Activated CD4-positive, alpha-beta memory T cell treated with anti-CD3 and anti-CD28 coated beads, Interleukin-2, amount 10 ng/mL, durations not matched to agents 7 days and 5 days (primary cell): ENCODE measurements at places on chromosomes 4 and X. TPM values are rescaled to one million over a fixed set of nuclear protein-coding genes. Genes with fewer than 3 reads are reported as not detected.

- DNase-seq, result no peak
Observed at GRCh38 chr4:163681208-163681821, 186.8 kb downstream of the TMA16 start.

DNA sequence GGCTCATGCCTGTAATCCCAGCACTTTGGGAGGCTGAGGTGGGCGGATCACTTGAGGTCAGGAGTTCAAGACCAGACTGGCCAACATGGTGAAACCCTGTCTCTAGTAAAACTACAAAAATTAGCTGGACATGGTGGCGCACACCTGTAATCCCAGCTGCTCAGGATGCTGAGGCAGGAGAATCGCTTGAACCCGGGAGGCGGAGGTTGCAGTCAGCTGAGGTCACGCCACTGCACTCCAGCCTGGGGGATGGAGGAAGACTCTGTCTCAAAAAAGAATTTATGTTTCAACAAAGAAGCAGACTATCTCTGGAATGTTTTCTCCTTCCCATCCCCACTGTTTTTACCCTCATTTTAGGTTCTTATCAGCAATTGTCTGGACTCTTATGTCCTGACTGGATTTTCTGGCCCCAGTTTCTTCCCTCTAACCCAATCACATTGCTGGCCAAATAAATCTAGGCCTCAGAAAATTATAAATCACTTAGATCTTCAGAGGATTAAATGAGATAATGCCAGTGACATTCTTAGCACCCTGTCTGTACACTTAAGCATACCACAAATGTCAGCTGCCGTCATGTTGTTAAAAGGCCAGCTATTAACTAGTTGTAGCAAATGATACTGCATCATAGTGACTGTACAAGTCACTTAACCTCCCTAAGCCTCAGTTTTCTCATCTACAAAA lies 44.9 kb upstream of the PRSS48 start:
- DNase-seq, result no peak

GRCh38 chr4:102858828-102859464 lies 9.8 kb upstream of the CISD2 start:
- no peak for DNase-seq

GRCh38 chrX:45851434-45851991 lies 650.8 kb upstream of the DIPK2B start:
- peak; percentile 65 for DNase-seq

GRCh38 chr4:88135356-88135663 lies 23.1 kb downstream of the ABCG2 start:
- no peak for DNase-seq

GRCh38 chrX:50988649-50989048 lies 78.1 kb downstream of the BMP15 start:
- peak; percentile 15 for DNase-seq

DNA sequence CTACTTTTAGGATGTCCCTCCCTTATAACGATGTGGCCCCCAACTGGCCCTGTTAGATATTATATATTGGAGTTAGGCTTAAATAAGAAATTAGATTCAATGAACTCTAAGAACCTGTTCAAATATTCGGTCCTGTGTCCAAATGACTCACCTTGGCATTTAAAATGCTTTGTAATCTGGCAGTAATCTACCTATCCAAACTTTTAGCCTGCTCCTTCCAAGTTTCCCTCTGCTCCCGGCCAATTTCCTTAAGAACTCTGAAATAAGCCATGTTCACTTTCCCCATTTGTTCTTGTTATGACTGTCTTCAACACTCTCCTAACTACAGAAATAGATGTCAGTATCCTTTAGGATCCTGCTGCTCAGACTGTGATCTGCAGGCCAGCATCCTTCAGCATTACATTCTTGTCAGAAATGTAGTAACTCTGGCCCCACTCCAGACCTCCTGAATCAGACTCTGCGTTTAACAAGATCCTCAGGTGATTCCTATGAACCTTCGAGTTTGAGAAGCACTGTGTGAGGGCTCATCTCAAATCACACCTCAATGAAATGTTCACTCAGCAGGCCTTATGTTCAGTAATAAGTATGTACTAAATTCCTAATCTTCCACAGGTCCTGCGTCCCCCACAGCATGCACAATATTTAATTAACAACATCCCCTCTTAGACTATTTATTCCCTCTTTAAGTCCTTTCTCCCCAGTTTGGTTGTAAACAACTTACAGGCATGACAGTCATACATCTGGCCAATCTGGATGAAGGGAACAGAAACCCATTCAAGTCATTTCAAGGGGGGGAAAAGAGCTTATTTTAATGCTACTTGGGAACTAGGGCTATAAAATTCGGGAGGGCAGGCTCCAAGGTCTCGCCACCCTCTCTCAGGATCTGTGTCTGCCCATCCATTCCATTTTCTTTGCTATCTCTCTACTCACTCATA lies 3.0 kb downstream of the ATP8A1 start:
- no peak for DNase-seq

- DNase-seq, result no peak
Observed at GRCh38 chr4:24753519-24753918, 41.9 kb upstream of the SOD3 start.

DNA sequence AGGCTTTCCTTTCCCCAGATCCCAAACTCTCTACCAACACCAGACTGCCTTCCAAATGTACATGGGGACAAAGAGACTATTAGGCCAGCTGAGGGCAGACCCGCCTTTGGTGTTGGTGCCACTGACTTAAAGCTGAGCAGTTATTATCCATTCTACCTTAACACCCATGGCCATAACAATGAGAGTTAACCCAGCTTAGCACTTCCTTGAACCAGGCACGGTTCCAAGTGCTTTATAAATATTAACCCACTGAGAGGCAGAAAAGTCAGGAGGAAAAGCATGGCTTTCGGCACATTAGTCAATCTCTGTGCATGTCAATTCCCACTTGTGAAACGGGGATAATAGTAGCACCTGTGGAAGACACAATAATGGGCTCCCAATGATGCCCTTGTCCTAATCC lies 243.1 kb upstream of the ANXA3 start:
- no peak for DNase-seq

- DNase-seq, result no peak
Observed at GRCh38 chr4:85963231-85963630, 396.6 kb downstream of the MAPK10 start.

UGT2B10 gene
- not detected for total RNA-seq

OTUD4 gene
- 45.8 TPM for total RNA-seq
